ENCODE measurements at places on chromosomes 5 and 9.

GRCh38 chr5:146238973-146239372 is 35.6 kb downstream of the RBM27 start:
- DNase-seq = no peak

DNA sequence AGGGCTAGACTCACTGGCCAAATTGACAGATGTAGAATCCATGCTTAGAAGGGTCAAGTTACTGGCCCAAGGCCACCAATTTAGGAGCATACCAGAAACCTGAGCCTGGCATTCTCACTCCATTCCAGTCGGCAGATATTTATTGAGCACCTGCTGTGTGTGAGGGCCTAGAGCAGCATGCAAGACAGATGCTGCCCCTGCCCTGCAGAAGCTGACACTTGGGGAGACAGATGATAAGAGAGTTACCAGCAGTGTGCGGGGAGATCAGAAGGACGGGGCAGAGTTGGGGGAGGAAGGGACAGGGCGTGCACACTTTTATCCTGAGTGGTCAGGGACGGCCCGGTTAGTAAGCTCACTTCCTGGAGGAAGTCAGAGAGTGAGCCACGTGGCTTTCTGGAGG is 111.5 kb upstream of the RAPGEF1 start:
- DNase-seq = no peak

- DNase-seq = no peak
Measured at GRCh38 chr9:92619601-92620300, 50.2 kb downstream of the IPPK start.

DNA sequence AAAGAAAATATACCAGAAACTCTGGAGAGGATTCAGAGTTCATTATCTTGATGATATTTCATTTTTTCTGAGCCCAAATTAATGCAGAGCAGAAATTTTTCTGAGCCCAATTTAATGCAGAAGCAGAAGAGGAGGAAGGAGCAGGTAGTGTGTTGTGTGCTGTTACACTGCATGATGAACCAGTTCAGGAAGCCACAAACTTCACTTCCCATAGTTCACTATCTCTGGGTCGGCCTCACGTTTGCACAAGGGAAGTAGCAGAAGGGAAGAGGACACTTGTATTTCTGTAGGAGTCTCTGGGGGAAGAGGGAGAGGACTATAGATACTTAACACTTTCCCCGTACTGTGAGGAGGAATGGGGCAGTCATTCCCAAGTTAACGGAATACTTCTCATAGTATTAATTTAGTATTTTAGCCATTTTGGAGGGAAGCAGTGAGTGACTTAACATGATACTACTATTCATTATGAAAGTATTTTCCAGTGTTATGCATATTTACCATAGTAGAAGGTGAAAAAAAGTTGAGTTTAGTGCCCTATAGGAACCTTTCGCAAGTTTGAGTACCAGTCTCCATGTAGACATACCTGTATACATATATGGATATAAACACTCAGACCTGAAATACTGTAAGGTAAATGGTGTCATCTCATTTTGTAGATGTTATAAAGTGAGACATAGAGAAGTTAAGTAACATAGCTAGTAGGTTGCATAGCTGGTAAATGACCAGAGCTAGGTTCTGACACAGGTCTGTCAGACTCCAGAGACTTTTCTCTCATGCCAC is 30.0 kb downstream of the XPA start:
- DNase-seq = no peak

- DNase-seq = no peak
Measured at GRCh38 chr5:71862507-71863060, 143.5 kb downstream of the CARTPT start.

DNA sequence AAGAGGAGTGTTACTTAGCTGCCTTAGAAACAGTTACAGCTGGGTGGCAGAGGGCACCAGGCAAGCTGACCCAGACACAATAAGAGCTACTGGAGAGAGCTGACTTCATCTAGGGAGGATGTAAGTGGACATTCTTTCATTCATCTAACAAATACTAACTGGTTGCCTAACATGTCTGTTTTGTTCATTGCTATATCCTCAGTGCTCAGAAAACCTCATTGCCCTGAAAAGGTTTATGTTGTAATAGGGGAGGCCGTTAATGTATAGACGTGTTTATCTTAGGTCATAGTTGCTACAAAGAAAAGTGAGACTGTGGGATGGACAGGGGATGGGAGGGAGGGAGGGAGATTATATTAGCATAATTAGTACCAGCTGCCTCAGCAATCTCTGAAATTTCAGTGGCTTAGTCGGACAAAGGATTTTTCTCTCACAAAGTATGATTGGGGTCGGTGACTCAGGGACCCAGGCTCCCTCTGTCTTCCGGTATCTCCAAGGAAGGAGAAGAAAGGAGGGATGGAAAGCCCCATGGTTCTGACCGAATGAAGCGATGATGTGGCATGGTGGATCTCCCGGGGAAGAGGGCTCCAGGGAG is 2.6 kb upstream of the SNX18 start:
- DNase-seq = no peak

GRCh38 chr9:107863396-107863795 is 373.8 kb upstream of the KLF4 start:
- DNase-seq = no peak

GRCh38 chr9:92645041-92645440 is 24.9 kb downstream of the IPPK start:
- DNase-seq = no peak

- no peak for DNase-seq
Measured at GRCh38 chr9:137028263-137029057, 423 bp upstream of the ABCA2 start.

DNA sequence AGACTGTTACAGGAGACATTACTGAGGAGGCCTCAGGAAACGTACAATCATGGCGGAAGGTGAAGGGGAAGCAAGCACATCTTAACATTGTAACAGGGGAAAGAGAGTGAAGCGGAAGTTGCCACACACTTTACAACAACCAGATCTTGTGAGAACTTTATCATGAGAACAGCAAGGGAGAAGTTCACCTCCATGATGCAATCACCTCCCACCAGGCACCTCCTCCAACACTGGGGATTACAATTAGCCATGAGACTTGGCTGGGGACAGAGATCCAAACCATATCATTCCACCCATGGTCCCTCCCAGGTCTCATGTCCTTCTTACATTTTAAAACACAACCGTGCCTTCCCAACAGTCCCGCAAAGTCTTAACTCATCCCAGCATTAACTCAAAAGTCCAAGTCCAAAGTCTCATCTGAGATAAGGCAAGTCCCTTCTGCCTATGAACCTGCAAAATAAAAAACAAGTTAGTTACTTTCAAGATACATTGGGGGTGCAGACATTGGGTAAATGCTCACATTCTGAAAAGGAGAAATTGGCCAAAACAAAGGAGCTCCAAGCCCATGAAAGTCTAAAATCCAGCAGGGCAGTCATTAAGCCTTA is 138.3 kb downstream of the TMEM161B start:
- DNase-seq = no peak

DNA sequence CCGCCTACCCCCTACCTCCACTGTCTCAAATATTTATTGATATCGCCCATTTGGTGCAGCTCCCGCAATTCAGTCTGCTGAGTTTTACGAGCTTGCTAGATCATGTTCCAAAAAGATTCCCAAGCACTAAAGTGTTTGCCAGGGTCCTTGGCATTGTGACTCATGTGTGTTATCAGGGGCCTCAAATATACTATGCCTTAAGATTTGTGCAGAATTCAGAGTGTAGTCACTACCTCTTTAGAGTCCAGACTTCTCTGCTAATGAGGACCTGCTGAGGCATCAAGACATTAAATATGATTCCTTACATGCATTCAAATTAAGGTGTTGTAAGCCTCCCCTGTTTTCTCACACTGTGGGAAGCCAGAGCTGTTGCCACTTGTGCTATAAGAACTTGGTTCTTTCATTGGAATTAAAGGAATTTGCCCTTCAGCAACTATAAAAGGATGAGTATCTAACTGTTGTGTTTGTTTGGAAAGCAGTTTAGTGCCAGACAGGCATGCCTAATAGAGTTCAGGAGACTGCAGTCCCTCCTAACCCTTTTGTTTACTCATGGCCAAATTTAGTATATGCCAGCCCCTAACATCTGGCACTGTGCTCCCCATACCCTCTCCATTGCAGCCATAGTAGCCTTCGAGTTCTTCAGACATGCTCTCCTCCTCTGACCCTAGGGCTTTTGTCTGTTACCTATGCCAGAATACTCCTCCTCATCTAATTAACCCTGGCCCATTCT is 316.4 kb downstream of the NR3C1 start:
- DNase-seq = no peak

GRCh38 chr9:20930836-20931235 is 100.6 kb downstream of the HACD4 start:
- no peak for DNase-seq

DNA sequence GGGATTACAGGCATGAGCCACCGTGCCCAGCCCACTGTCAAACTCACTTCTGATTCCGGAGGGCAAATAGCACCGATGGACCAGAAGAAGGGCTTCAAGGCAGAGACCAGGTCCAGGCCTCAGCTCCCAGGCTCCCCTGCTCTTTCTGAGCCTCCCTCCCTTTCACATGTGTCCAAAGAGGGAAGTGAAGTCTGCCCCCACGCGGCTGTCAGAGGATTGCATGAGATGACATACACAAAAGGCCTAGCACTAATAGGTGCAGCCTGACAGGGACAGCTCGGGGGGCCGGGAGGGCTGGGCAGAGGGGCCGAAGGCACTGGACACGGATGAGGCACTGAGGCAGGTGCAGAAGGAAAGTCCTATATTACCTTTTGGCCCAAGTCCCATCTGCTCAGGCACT is 16.1 kb downstream of the FBP1 start:
- no peak for DNase-seq

DNA sequence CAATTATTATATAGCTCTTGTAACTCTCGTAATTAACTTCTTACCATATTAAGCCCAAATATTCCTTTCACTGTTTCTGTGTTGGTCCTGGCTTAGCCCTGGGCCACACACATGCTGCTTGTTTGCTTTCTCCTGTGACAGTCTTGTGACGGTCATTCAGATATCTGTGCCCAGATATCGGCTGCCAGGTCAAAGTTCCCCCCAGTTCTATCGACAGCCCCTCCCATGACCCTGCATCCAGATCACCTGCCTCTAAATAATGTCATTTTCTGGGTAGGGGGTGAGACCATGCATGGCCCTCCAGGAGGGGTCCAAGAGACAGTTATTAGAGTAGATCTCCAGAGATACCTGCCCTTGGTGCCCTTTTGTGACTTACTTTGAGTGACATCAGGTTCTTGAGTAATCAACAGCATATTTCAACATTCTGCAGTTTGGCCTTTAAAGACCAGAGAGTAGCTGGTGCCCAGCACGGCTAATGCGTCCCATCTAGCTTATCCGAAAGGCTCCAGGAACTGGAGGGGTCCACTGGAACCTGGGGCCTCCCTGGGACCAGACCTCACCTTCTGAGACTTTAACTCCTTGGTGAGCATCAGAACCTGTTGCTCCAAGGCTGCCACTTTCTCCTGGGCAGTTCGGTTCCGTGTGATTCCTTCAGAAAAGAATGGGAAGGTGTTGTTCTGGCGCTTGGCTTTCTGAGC is 26.9 kb downstream of the TBC1D2 start:
- no peak for DNase-seq

GRCh38 chr5:106167766-106168165 is 1503.0 kb downstream of the EFNA5 start:
- no peak for DNase-seq

DNA sequence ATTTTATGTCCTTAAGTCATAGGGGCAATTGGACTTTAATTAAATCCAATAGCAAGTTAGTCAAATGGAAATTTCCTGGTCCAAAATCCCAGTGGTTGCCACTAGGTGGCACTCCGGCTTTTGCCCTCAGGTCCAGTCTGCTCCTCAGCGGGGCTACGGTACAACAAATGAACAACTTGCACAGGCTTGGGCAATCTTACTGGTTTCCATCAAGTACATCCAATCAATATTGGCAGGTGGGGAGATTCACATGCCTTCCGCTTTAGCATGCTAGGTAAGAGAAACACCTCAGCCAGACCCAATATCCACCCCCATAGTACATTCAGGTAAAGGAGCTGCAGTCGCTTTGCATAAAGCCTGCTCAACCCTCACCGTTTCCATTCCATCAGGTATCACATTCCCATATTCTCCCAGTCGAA is 6.3 kb upstream of the MXD3 start:
- peak; percentile 55 for DNase-seq

GRCh38 chr5:161093100-161093499 is 241.1 kb upstream of the ATP10B start:
- no peak for DNase-seq

DNA sequence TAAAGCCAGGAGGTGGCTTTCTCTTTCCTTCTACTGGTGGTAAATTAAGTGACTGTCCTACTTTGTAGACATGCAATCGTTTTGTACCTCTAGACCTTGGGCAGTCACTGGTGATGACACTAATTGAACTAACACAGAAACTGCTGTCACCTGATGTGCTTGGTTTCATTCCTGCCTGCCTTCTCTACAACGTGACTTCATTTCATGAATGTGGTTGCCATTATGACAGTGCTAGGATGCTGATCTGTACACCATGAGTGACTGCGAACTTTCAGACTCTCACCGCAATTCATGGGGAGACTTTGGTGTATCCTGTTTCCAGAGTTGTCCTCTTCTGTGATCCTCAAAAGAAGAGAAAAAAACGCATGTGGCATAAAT is 47.5 kb downstream of the UBE2QL1 start:
- no peak for DNase-seq

GRCh38 chr5:153480401-153480800 is 10.1 kb upstream of the GRIA1 start:
- DNase-seq = no peak

- no peak for DNase-seq
Measured at GRCh38 chr5:38463634-38464521, 92.6 kb downstream of the LIFR start.

DNA sequence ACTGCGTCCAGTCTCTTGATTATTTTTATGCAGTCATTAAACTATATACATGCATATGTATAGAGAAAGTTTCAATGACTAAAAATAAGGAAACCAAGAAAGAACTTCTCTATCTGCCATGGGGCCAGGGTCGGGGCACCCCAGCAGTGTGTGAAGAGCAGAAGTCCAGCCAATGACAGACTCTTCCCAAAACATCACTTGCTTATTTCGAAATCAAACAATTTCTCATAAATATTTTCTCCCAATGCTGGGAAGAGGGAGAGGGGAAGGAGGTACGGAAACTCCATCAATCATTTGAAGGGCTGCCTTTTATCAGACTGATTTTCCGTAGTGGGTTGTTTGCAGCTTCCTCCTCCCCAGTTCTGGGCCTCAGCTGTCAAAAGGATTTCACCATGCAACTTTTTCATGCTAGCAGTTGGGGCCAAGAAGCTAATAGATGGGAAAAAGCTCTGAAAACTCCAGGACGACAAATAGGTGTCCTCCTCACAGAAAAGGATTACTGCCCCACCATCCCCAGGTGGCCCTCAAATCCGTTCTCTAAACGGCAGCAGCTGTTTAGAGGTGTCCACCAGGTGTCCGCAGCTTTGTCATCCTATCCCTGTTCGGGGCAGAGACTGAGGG is 617 bp upstream of the FPGS start:
- DNase-seq = no peak

DNA sequence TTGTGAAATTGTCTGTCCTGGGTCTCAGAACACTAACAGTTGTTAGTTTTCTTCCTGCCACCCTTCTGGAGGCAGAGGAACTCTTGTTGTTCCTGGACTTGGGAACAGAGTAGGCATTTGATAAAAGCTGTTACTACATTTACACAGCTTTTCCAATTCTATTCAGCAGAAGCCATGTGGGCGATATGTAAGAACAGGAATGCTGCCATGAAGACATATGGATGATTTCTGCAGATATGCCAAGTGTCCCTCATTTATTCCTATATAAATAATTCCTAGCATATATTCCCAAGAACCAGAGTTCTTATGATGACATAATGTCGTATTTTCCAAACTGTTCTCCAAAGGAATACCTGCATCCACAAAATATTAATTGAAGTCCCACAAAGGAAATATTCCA is 135.9 kb upstream of the DAB2 start:
- no peak for DNase-seq

Measured in stimulated activated CD8-positive, alpha-beta memory T cell treated with anti-CD3 and anti-CD28 coated beads, Interleukin-4, amount 100 ng/mL, for 4 hours (primary cell).